ENCODE measurements at places on chromosomes 2 and 18. TPM values are rescaled to one million over a fixed set of nuclear protein-coding genes. Genes with fewer than 3 reads are reported as not detected.

- no peaks in the 10 kb centered on the region for H3K4me1 ChIP-seq
- no peak overlapping the region for H3K27ac ChIP-seq
- no peak overlapping the region for H3K4me3 ChIP-seq
- H3K36me3 ChIP-seq: no peaks in the 10 kb centered on the region
Measured at GRCh38 chr2:238518172-238518820, 91.6 kb downstream of the ASB1 start.

Gene MYCN
- total RNA-seq: not detected

- no peak for DNase-seq
- no peak overlapping the region for H3K27ac ChIP-seq
- H3K4me1 ChIP-seq: no peaks in the 10 kb centered on the region
- H3K36me3 ChIP-seq: no peaks in the 10 kb centered on the region
- H3K27me3 ChIP-seq: no peaks in the 10 kb centered on the region
Measured at GRCh38 chr2:158269143-158269542, 167.5 kb downstream of the UPP2 start.

- no peak overlapping the region for H3K27ac ChIP-seq
- no peaks in the 10 kb centered on the region for H3K27me3 ChIP-seq
- H3K4me3 ChIP-seq: no peak overlapping the region
- peaks cover 2% of the 10 kb centered on the region for H3K4me1 ChIP-seq
- no peaks in the 10 kb centered on the region for H3K36me3 ChIP-seq
- no peak for DNase-seq
Measured at GRCh38 chr2:160068906-160069305, 6.5 kb upstream of the PLA2R1 start.

DNA sequence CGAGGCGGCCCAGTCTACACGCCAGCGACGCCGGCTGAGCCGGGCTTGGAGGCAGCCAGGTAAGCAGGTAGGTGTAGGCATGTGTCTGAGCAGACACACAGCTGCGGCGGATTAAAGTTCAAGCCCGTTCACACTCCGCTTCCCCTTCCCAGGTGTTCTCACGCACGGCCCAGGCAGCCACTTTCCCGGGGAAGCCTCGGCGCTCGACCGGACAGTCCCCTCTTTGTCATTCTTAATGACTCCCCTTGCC, 367 bp downstream of the TGFA start:
- no peaks in the 10 kb centered on the region for H3K36me3 ChIP-seq
- H3K27ac ChIP-seq: no peak overlapping the region
- H3K27me3 ChIP-seq: no peaks in the 10 kb centered on the region
- peak overlapping the region; percentile 89 for H3K4me3 ChIP-seq

Gene DLGAP1
- 2.0 TPM for total RNA-seq

GRCh38 chr18:37567061-37567993, 1.7 kb upstream of the CELF4 start:
- peak overlapping the region; percentile 65 for H3K4me3 ChIP-seq
- H3K27me3 ChIP-seq: no peaks in the 10 kb centered on the region
- H3K27ac ChIP-seq: no peak overlapping the region
- peaks cover 21% of the 10 kb centered on the region for H3K4me1 ChIP-seq

DNA sequence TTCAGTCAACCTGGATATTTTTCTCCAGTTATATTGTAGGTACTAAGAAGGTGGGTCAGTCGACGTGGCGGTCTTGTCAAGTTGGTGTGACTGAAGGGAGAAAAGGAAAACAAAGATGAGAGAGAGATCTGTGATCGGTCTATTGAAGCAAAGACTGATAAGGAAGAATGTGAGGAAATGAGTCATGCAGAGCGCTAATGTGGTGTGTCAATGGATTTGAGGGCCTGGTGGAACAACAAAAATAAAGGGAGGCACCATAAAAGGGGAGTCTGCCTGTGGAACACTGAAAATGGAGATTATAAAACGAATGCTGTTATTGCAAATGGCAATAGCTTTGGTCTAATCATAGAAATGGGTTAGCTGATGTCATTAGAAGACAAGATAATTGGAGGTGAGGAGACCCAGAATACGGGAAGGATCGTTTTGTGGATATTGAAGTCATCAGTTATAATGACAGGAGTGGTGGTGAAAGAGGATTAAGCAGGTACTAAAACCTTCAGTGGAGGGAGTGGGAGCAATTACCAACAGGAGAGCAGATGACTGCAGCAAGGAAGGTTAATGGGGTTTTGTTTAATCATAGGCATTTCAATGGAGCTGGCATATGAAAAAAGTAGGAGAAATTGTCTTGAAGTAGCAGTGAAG, 599.1 kb upstream of the FSHR start:
- no peak overlapping the region for H3K4me3 ChIP-seq
- H3K4me1 ChIP-seq: no peaks in the 10 kb centered on the region
- H3K27me3 ChIP-seq: no peaks in the 10 kb centered on the region
- no peak for DNase-seq
- no peaks in the 10 kb centered on the region for H3K36me3 ChIP-seq
- no peak overlapping the region for H3K27ac ChIP-seq

DNA sequence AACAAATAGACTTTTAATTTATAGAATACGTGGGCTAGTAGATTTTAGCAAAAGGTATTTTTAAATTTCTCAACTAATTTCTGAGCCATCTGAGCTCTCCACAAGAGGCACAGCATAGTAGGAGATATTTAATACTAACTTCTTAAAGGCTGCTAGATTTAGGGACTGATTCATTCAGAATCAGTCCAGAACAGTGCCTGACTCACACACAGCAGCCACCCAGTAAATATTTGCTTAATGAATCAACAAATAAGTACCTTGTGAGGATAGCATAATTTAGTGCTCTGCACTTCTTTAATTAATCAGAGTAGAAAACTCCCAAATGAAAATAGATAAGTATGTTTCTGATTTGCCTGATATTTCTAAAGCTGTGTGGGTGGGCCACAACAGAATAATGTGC, 35.6 kb upstream of the SYT4 start:
- H3K4me1 ChIP-seq: no peaks in the 10 kb centered on the region
- no peak overlapping the region for H3K4me3 ChIP-seq
- no peak for DNase-seq
- H3K27ac ChIP-seq: no peak overlapping the region
- H3K27me3 ChIP-seq: no peaks in the 10 kb centered on the region
- no peaks in the 10 kb centered on the region for H3K36me3 ChIP-seq

GRCh38 chr18:52288403-52289004, 51.5 kb upstream of the DCC start:
- H3K36me3 ChIP-seq: no peaks in the 10 kb centered on the region
- H3K27ac ChIP-seq: no peak overlapping the region
- H3K27me3 ChIP-seq: no peaks in the 10 kb centered on the region
- DNase-seq: no peak
- no peak overlapping the region for H3K4me3 ChIP-seq
- no peaks in the 10 kb centered on the region for H3K4me1 ChIP-seq

DNA sequence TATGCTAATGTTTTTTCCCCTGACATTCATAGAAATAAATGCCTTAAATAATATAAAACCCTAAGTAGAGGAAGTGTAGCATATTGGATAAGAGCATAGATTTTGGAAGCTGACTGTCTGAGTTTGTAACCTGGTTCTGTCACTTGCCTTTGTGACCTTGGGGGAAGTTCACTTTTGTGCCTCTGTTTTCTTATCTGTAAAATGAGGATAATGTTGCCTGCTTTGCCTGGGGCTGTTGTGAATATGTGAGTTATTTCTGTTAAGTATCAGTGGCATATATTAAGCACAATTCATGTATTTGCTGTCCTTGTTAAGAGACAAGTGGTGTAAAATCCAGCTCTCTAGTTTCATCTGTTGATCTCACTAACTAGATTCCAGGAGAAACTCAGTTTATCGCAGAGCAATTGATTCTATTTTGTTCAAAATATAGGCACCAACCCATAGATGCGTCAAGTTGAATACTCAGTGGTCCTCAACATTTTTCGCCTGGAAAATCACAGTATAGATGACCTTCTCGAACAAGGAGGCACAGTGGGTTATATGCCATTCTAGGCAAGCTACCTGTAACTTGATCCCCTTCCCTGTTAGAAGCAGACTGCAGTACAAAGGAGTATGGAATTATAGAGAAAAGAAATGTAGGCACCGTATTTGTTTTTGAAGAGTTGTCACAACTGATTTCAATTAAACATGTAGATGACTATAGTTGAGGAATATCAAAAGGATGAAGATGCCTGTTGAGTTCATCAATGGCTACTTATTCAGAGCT, 67.0 kb downstream of the SOCS6 start:
- H3K36me3 ChIP-seq: peaks cover 4% of the 10 kb centered on the region
- no peaks in the 10 kb centered on the region for H3K27me3 ChIP-seq
- no peak overlapping the region for H3K27ac ChIP-seq
- DNase-seq: no peak
- H3K4me3 ChIP-seq: no peak overlapping the region
- no peaks in the 10 kb centered on the region for H3K4me1 ChIP-seq

Data from ascending aorta (tissue), 2 donors.